ENCODE measurements at places on chromosomes 1 and 21.

GRCh38 chr1:19165501-19165900 is 44.6 kb downstream of the UBR4 start:
- no peak for DNase-seq

- DNase-seq: no peak
These were observed 24.6 kb upstream of the PCBP3 start for GRCh38 chr21:45618846-45619485.

GRCh38 chr1:155255243-155256007 is at the start of gene ENTREP3:
Gene ENTREP3 (minus strand): TSS chr1:155255483. CDS start chr1:155254877, 606 bp downstream.
- DNase-seq: peak; percentile 91

- DNase-seq: no peak
These were observed 79.3 kb upstream of the B3GALT2 start for GRCh38 chr1:193265716-193266115.

DNA sequence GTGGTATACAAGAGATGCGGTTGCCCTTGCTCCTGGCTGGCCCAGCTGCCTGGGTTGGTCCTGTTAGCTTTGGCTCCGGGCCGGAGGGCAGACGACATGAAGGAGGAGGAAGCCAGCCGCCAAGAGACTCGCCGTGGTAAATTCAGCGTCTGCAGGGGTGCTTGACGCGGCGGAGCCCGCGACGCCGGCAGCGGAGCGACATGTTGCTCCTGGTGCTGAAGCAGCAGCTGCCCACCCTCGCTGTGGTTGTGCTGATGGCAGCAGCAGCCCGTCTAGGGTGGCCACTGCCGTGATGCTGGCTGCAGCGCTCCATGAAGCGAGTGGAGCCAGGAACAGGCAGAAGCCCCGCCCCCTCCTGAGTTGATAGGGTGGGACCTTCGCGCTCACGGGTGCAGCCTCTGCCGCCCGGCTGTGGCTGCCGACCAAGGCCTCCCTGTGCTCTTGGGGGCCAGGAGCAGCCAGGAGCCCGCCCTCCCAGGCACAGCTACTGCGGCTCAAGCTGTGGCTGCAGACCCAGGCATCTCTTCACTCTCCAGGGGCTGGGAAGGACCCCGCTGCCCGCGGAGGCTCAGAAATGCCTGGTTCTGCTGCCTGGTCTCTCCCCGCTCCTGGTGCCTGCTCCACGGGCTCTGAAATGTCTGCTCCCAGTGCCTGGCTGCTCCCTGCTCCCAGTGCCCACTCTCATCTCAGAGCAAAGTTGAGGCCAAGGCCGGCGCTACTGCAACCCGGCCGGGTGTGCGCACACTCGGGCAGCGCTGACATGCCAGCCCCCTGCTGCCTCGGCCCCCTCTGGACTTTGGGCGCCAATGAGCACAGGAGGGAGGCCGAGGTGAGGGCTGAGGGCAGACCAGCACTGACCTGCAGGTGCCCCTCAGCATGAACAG is 4.4 kb upstream of the ZNF692 start:
- peak; percentile 81 for DNase-seq

Measured in type B pancreatic cell (in vitro differentiated cells).